GM06990 (cell line): ENCODE measurements at places on chromosomes 16 and 17.

DNA sequence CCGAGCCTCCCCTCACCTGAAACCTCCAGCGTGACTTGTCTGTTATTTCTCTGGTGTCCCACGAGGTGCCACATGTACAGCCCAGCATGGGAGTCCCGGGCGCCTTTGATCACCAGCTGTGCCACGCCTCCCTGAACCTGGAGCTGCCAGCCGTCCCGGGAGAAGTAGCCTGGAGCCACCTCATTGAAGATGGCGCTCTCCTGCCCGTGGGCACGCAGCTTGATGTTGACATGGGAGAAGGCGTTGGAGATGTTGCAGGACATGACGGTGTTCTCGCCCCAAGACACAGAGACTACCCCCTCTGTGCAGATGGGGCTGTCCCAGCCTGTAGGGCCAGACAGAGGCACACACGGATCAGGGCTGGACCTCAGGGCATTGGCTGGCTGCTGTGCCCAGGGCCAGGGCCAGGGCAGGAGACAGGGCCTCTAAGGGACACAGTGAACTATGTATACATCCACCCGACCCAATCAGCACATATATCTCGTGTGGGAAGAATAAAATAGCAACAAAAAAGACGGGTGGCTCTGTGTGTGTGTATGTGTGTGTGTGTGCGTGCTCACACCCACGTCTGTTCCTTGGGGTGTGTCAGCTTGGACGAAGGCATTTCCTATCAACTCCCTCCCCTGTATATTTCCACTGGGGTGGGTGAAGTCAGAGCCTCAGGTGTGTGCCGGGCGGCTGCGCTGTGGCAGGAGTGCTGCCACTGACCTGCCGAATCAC is 7.3 kb upstream of the CD7 start:
- no peak for DNase-seq

GRCh38 chr17:2067608-2068024 is 12.7 kb downstream of the HIC1 start:
- DNase-seq, result no peak

- DNase-seq, result no peak
Observed at GRCh38 chr16:9827062-9827752, 355.0 kb downstream of the GRIN2A start.

GRCh38 chr17:81526662-81527571 is 1.3 kb upstream of the FSCN2 start:
- DNase-seq, result no peak

GRCh38 chr17:46738544-46738943 is 79.9 kb downstream of the WNT3 start:
- DNase-seq, result no peak

DNA sequence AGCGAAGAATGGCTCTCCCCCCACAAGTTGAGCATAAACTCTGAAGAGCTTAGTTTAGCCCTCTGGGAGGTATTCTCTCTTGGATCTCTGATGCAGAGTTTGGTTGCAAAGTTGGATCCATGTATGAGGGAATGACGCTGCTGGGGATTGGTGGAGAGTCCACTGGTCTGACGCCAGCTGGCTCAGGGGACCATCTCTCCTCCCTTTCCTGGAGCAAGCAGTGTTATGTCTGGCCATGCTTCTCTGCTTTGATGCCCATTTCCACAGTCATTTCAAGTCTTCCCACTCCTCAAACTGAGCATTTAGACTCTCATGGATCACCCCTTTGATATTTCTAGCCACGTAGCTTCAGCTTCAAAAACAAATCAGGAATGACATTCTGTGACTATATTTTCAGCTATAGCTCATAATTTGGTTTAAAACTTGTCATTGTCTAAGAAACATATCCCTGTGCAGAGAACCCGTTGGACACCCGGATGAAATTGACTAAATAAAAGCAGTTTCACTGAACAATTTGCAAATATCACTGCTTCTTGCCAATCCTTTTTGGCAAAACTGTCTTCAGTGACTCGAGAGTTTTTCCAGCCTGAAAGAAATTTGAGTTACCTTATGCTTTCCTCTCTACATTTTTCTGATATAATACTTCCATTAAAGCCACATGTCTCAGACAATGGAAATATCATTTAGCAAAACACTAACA is 193.4 kb upstream of the CDH11 start:
- DNase-seq, result no peak

- no peak for DNase-seq
Observed at GRCh38 chr16:30778549-30779244, 8.3 kb downstream of the ZNF629 start.

- no peak for DNase-seq
Observed at GRCh38 chr17:43543300-43543699, 2.8 kb downstream of the ETV4 start.

GRCh38 chr17:41909088-41909487 is 9.7 kb downstream of the ACLY start:
- no peak for DNase-seq

GRCh38 chr16:72649254-72649944 is 398.5 kb downstream of the ZFHX3 start:
- no peak for DNase-seq

- DNase-seq, result no peak
Observed at GRCh38 chr17:82961366-82962162, 117.8 kb upstream of the METRNL start.

- DNase-seq, result no peak
Observed at GRCh38 chr17:76562734-76563148, 22.9 kb downstream of the PRCD start.

- DNase-seq, result no peak
Observed at GRCh38 chr16:11671676-11672075, 3.4 kb downstream of the SNN start.

DNA sequence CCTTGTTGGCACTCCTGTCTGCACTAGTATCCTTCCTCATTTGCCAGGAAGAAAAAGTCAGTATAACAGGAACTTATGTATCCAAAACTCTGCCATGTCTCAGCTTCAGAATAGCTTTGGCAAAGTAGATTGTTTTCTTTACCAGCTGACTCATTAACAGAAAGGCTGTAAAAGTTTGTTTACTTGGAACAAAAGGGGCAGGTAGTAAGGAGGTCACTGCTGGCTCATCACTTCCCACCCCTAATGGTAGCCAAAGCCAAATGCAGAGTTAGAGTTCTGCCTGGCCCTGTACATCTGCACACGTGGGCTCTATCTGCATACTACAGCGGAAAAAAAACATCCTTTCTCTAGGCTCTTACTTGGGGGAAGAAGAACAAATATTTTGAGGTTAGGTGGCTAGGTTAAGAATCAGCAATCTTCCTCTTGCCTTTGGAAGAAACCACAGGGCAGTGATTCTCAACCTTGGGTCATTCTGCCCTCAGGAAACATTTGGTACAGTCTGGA is 90.9 kb upstream of the BCAR1 start:
- no peak for DNase-seq

DNA sequence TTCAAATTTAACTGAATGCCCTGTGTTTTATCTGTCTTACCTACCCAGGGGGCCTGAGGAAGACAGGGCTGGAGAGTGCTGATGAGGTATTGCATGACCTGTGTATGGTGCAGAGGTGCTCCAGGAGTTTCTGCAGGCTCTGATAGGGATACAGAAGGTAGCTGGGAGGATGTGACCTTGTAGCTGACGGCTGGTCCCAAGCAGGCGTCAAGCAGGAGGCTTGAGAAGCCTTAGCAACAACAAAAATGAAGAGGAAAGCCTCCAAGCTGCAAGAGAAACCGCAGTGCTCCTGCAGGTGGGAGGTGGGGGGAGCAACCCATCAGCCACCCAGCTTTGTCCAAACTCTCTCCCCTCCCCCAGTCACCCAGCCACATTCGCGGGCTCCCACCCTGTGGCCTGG is 40.4 kb downstream of the LAT start:
- no peak for DNase-seq

DNA sequence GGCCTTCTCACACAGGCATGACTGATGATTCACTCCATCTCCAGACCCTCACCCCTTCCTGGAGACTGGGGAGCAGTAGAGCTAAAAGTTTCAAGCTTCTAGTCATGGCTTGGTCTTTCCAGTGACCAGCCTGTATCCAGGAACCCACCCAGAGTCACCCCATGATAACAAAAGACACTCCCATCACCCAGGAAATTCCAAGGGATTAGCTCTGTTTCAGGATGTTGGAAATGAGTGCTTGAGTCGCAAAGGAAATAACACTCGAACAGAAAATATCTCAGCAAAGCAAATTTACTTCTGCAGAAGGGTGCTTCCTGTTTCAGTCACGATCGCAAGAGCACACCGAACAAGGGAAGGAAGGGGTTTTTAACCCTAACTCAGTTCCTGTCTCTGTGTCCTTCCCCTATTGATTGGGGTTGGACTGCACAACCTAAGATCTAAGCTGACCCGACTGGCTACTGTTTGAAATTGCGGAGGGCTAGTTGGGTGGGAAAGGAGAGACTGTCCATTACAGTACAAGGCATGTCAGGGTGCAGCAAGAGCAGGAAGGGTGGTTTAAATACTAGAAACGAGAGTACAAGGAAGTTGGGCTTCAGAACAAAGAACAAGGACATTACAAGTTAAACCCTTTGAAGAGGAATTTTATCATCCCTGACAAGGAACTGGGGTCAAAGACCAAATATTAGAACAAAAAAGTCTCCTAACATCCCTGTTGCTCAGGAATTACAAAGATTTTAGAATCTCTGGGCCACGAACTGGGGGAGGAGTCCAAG is 224.4 kb upstream of the CACNG5 start:
- DNase-seq, result no peak

DNA sequence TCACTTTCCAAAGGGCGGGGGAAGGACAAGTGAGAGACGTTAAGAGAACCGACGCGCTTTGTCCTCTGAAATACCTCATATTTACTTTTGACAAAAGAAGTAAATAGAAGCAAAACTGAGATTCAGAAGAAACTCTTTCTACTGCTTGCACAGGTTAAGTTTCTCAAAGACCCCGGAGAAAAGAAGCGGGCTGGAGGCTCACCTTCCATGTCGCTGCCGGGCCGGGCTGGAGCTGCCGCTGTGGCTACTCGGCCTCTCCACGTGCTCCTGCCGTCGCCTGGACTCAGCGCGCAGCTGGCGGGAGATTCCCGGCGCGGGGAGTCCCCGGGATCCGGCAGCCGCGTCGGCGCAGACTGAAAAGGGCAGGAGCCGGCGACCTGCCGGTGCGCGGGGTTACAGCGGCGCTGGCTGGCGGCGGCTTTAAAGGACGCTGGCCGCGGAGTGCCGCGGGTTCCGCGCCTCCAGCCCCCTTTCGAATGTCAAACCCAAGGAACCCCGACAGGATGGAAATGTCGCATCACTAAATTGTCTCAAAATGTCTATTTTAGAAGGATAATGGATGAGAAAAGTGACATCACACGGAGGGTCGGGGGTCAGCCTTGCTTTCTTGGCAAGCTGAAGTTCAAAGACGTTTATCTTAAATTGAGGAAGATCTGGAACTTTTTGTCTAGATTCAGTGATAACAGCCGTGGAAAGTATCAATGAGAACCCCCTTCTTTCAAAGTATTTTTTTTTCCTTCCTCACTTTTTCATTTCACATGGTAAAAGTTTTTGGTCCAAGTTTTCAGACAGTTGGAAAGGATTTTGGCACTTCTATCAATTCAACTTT is at the start of gene IKZF3:
Gene IKZF3, minus strand, starts transcription at position 395 of the 829 bp plus-strand sequence. Its CDS starts 186 bp downstream, at position 209.
- peak; percentile 92 for DNase-seq

- DNase-seq, result no peak
Observed at GRCh38 chr17:61144617-61145564, 254.8 kb upstream of the TBX2 start.

- no peak for DNase-seq
Observed at GRCh38 chr16:35552763-35553162, 2093.4 kb downstream of the TP53TG3F start.

DNA sequence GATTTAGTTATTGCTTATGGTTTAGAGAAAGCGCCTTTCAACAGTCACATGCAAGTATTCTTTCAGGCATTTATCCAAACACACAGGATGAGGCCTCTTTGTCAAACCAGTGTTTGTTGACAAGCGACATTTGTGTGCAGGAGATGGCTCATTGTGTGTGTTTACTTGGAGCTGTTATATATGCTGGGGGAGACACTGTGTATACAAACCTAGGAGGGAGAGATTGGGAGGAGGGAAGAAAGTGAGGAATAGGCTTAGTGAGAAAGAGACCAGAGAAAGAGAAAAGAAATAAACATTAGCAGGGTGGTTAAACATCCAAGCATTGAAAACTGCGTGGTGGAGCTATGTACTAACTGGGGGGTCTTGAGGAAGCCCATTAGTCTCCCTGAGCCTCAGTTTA is 437.6 kb downstream of the MAF start:
- no peak for DNase-seq

DNA sequence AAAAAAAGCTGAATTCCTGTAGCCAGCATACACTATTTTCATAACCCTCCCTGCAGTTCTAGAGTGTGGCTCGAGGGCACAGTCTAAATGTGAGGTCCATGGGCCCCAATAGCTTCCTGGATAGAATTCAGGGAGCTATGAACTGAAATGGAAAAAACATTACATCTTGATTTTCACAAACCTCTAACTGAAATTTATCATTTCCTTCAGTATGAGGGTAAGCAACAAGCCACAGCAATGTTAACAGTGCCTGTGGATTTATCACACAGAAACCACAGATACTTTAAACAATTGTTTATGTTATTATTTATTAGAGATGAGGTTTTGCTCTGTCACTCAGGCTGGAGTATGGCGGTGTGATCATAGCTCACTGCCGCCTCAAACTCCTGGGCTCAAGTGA is 18.2 kb downstream of the TMEM92 start:
- no peak for DNase-seq

- no peak for DNase-seq
Observed at GRCh38 chr17:57257195-57257894, 1.0 kb downstream of the MSI2 start.

GRCh38 chr17:43698678-43699437 is 37.1 kb upstream of the MEOX1 start:
- DNase-seq, result no peak

- no peak for DNase-seq
Observed at GRCh38 chr17:76085066-76085730, 6.2 kb downstream of the ZACN start.
